ENCODE measurements at places on chromosomes 11 and 22.

GRCh38 chr11:13134066-13134465 is 125.0 kb downstream of the RASSF10 start:
- no peak for DNase-seq

GRCh38 chr22:30876915-30877553 is 91.5 kb downstream of the MORC2 start:
- DNase-seq, result no peak

DNA sequence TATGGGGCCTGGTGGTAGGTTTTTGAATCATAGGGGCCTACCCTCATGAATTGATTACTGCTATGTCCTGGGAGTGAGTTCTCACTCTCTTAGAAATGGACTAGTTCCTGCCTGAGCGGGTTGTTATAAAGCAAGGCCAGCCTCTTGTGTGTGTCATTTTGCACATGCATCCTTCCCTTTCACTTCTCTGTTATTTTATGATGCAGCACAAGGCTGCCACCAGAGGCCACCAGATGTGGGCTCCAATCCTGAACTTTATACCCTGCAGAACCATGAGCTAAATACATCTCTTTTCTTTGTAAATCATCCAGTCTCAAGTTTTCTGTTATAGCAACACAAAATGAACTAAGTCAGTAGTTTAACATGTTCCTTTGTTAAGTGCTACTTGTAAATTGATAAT is 251.4 kb downstream of the BLID start:
- no peak for DNase-seq

DNA sequence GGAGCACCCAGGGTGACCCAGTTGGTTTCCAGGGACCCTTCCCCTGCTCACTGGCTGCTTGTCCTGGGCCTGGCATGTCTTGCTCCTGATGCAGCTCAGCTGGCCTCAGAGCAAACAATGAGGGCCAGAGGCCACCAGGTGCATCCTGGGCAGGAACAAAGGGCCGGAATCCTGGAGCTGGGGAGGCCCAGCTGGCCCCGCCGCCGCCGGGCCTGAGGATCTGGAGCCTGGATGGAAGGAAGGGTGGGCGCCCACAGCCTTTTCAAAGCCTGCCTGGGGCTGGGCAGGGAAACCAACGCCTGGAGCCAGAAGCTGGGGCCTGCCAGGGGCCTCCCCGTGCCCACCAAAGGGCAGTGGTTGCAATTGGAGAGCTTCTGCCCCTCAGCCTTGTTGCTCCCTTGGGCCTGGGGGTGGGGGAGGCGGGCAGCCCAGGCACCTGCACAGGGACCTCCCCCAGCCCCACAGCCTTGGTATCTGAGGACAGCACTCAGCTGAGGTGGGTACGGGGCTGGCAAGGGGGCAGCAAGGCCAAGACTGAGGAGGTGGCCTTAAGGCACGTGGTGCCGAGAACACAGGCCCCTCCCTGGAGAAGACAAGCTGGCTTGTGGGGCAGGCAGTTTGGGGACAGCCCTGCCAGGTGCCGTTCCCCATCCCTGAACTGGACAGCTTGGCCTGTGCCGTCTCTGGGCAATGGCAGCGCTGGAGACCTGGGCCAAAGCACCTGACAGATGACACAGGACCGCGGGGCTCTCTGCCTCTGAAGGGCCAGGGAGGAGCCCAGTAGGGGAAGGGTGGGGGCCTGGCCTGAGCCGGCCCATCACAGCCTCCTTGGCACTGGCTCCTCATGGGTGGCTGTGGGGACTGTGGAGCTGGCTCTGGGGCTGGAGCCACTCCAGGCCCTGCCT is 7.1 kb upstream of the ADORA2A start:
- DNase-seq, result no peak

DNA sequence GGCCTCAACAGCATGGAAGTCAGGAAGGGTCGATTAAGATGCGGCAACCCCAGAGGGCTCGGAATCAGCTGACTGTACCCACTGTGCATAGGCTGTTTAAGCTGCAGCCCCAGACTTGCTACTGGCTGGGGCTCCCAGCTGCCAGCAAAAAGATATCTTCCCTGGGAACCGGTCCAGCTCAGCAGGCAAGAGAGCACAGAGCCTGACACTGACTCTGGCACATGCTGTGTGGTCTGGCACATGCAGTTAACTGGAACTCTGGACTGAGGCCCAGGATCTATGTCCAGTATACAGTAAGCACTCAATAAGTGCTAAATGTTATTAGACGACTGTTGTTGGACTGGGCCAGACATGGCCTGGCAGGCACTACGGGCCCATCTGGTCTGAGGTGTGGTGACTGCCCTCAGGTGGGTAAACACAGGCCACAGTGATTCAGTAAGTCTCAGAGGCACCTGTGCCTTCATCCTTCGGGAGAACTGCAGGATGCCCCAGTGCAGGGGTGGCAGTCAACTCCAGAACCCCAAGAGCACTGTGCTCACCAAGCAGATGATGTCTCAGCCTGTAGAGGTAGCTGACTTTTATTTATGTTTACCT is 87.6 kb downstream of the LARGE1 start:
- no peak for DNase-seq

DNA sequence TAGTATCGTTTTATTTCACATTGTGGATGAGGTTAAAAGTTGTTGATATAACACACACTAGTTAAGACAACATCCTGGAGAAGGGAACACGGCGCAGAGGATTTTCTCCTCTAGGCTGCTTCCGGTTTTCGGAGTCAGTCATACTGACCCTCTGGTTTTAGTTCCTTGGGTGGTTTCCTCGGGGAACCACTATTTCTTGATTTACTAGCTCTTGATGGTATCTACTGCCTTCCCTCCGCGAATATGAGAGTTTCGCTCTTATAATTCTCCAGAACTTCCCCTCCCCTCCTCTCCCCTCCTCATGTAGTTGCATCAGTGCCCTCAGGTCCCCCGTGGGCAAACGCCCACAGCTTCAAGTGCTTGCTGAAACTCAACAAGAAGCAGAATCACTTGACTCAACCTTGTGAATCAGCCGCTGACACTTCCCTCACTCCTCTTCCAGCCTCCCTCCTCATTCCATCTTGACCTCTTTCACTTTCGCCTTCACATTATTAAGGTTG is 15.9 kb upstream of the APOBEC3A start:
- DNase-seq, result no peak

- no peak for DNase-seq
Observed at GRCh38 chr11:131593301-131593700, 222.9 kb downstream of the NTM start.

DNA sequence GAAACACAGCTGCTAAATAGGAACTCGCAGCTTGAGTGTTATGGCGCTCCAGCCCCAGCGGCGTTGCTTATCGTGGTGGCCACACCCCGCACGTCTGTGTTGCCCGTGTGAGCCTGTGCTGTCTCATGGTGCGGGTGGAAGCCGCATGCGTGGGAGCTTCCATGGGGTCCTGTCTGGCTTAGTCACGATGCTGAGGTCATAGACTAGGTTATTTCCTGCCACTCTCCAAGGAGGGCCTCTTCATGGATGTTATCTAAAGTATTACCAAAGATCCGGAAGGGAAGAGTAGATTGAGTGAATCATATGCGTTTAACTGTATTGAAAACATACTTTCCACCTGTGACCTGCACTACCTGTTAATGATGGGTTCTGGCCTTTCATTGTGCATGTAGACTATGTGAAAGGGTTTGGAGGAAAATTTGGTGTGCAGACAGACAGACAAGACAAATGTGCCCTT is 21.7 kb downstream of the CTTN start:
- DNase-seq, result no peak

GRCh38 chr11:48172818-48173609 is 43.6 kb upstream of the OR4B1 start:
- DNase-seq, result peak; percentile 7

DNA sequence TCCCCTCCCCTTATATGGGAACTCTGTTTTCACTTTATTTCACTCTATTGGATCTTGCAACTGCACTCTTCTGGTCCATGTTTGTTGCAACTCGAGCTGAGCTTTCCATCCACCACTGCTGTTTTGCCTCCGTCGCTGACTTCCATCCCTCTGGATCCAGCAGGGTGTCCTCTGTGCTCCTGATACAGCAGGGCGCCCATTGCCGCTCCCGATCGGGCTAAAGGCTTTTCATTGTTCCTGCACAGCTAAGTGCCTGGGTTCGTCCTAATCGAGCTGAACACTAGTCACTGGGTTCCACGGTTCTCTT is 11.1 kb upstream of the CCDC117 start:
- no peak for DNase-seq

- DNase-seq, result no peak
Observed at GRCh38 chr22:49163258-49163959, 664.3 kb downstream of the BRD1 start.

DNA sequence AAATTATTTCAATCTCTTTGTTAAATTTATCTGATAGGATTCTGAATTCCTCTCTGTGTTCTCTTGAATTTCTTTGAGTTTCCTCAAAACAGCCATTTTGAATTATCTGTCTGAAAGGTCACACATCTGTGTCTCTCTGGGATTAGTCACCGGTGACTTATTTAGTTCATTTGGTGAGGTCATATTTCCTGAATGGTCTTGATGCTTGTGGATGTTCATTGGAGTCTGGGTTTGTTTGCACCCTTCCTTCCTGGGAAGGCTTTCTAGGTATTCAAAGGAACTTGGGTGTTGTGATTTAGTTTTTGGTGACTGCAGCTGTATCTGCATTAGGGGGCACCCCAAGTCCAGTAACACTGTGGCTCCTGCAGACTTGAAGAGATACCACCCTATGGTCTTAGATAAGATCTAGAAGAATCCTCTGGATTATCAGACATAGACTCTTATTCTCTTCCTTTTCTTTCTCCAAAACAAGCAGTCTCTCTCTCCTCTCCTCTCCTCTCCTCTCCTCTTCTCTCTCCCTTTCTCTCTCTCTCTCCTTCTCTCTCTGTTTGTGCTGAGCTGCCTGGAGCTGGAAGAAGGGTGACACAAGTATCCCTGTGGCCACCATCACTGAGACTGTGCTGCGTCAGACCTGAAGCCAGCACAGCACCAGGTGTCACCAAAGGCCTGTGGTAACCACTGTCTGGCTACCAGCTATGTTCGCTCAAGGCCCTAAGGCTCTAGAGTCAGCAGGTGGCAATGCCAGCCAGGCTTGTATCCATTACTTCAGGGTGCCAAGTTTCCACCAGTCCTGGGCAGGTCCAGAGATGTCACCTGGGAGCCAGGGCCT is 3.3 kb upstream of the HEPN1 start:
- DNase-seq, result no peak
